Heart left ventricle (tissue), 16 donors: ENCODE measurements at places on chromosomes 13 and 19. TPM values are rescaled to one million over a fixed set of nuclear protein-coding genes. Genes with fewer than 3 reads are reported as not detected.

KDELR1 gene
- 113 TPM for polyA plus RNA-seq

KL gene
- 1.7 TPM for polyA plus RNA-seq

DNA sequence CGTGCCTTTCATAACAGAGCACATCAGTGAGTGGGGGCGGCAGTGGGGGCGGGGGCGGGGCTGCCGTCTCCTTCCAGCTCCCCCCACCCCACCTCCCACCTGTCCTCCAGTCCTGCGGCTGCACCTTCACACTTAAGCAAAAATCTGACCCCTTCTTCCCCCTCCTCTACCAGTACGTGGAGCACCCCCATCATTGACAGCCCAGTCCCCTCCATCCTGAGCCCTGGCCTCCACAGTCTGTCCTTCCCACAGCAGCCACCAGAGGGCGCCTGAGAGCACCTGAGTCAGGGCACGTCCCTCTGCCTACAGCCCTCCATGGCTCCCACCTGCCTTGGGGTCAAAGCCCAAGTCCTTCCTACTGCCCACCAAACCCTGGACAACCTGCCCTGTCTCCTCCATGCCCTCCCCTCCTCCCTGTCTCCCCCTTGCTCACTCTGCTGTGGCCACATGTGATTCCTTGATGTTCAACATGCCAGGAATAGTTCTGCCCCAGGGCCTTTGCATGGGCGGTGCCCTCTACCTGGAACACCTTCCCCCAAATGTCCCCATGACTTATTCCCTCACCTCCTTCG, 4.0 kb downstream of the EBI3 start:
- peak; percentile 31 for DNase-seq

PSG3 gene
- not detected for polyA plus RNA-seq

SYCN gene
- polyA plus RNA-seq = not detected

DNA sequence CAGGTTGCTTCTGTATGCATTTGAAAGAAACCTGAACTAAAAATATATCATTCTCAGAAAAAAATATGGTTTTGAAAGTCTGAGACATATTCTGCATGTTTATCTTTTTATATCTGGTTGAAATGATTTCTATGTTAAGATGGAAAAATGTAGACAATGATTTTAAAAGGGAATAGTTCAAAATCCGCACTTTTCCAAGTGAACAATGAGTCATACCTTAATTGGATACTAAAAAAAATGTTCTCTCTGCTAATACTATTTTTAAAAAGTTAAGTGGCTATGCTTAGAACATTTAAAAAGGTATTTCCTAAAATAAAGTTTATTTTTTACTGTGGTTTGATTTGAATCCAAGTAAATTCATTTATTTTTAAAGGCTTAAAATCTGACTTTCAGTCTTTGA, 801.4 kb downstream of the SLITRK6 start:
- DNase-seq = no peak

- no peak for DNase-seq
Measured at GRCh38 chr19:46906221-46906620, 45.4 kb downstream of the ARHGAP35 start.

- DNase-seq = peak; percentile 48
Measured at GRCh38 chr19:46404055-46404752, 9.2 kb downstream of the CCDC8 start.

GMIP gene
- polyA plus RNA-seq = 2.1 TPM

DNA sequence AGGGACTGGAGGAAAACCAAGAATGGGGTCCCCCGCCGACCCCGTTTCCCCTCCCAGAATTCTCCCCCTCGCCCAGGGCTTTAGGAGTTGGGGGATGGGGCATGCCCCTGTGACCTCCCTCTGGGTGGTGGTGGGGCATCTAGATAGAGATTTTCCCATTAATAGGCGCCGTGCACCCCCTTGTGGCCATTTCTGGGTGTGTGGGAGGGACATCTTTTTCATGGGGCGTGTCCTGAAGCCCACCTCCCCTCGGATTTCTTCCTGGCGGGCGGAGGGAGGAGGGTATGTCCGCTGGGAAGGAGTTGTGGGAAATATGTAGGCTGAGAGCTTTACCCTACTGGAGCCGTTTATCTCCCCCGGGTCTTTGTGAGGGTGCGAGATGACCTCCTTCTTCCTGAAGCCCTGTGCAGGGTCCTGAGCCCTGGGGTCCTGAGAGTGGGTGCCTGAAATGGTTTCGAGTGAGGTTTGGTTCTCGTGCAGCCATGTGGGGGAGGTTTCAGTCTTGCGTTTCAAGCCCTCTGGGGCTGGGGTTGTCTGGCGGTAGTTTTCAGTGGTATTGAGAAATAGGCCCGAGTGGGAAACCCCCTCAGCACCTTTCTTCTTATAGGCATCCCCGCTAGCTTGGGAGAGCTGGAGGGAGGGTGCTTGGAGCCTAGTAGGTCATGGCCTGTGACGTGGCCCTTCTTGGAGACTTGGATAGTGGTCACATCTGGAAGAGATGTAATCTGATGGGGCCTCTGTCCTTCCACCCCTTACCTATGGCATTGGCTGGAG, 1.0 kb downstream of the PRMT1 start:
- DNase-seq = peak; percentile 75

NAT14 gene
- polyA plus RNA-seq = 7.3 TPM

CLEC4G gene
- 0.22 TPM for polyA plus RNA-seq

CPB2 gene
- polyA plus RNA-seq = not detected

TSKS gene
- polyA plus RNA-seq = 0.72 TPM

CABP5 gene
- not detected for polyA plus RNA-seq

GRCh38 chr13:25171517-25172302, at the start of gene AMER2:
Gene AMER2 (minus strand): TSS chr13:25172288. CDS start chr13:25171619, 669 bp downstream.
- no peak for DNase-seq

CCDC169 gene
- 0.65 TPM for polyA plus RNA-seq

DNA sequence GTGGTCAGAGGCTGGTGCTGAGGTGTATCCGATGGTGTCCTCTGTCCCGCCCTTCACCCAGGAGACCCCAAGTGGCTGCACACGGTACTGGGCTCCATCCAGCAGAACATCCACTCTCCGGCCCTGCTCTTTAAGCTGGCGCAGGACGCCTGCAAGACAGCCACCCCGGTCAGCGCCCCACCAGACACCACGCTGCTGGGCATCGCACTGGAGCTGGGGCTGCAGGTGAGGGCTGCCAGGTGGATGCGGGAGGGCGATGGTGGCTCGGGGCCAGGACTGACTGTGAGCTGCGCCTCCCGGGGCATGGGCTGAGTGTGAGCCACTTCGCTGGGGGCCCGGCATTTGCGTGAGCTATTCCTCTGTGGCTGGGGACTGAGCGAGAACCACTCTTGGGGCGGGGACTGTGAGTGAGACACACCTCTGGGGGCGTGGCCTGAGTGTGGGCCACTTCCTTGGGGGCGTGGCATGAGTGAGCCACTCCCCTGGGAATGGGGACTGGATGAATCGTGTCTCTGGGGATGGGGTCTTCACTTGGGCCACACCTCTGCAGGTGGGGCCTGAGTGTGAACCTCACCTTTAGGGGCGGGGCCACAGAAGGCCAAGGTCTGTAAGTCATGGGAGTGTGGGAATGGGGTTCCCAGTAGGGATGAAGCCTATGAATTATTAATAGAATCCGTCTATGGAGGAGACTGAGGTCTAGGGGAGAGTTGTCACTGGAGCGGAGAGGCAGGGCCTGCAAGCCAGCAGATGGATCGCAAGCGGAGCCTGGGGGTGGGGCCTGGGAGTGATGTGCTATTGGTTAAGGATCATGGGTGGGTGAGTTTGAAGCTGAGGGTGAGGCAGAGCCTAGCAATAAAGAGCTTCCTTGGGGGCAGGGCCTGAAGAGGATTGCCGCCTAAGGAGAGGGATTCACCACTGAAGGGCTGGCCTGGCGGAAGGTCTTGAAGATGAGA, 30.5 kb downstream of the ZSWIM4 start:
- no peak for DNase-seq

DCT gene
- not detected for polyA plus RNA-seq

DNA sequence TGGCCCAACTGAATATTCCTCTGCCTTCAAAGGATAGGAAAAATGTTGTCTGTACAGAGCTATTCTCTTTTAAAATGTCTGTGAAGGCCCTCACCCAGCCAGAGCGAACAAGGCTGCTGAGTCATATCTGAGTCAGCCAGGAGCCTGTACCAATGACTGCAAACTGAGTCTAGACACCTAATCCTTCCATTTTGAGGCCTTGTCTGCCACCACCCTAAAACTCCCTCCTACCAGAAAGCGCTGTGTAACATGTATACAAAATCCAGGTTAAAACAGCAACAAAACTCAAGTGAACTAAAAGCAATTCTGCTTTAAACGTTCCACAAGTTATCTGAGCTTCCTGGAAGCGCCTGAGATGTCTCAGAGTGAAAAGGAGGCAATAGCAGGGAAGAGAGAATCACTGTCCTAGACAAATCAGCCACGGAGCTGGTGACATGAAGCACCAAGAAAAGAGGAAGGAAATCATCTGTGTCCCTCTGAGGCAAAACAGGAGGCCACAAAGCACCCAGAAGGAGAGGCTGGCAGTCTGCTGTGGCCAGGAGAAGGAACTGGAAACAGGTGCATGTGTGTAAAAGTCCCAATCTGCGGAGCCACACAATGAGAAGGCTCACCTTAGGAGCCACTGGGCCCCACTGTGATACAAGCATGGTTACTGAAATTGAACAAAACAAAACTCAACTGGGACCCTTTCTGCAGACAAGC, 10.2 kb downstream of the DHRS12 start:
- no peak for DNase-seq
